ENCODE measurements at places on chromosomes 3 and 15.

DNA sequence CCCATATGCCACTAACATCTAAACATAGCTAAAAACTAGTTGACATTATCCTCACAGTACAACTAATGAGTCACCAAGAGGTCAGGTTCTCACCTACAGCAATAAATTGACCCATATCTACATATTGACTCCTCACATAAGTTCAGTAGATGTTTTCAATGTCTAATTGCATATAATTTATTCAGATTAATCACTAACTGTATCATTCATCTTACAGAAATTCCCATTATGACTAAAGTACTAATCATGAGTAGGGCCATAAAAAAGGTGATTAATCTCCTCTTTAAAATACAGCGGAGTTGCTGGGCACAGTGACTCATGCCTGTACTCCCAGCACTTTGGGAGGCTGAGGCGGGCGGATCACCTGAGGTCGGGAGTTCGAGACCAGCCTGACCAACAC lies 82.4 kb upstream of the ST3GAL6 start:
- DNase-seq, result no peak

- DNase-seq, result no peak
Measured at GRCh38 chr3:72887343-72887704, 522 bp upstream of the GXYLT2 start.

GRCh38 chr3:81761904-81762580 lies 597 bp upstream of the GBE1 start:
- no peak for DNase-seq

DNA sequence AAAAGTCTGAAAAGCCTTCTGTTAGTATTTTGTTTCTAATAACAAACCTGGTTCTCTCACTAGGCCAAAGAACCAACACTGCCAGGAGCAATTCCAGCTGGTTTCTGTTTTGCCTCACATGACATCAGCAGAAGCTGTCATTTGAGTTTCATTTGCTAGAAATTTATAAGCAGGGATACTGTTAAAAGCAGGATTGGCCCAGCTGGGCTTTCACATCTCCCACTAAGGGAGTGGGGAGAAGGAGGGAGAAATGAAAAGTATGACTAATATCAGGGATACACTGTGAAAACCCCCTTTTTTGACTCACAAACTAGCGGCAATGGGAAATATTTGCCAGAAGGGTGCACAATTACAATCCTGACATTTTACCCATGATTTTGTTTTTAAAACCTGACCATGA lies 5.3 kb downstream of the CCDC80 start:
- DNase-seq, result no peak

DNA sequence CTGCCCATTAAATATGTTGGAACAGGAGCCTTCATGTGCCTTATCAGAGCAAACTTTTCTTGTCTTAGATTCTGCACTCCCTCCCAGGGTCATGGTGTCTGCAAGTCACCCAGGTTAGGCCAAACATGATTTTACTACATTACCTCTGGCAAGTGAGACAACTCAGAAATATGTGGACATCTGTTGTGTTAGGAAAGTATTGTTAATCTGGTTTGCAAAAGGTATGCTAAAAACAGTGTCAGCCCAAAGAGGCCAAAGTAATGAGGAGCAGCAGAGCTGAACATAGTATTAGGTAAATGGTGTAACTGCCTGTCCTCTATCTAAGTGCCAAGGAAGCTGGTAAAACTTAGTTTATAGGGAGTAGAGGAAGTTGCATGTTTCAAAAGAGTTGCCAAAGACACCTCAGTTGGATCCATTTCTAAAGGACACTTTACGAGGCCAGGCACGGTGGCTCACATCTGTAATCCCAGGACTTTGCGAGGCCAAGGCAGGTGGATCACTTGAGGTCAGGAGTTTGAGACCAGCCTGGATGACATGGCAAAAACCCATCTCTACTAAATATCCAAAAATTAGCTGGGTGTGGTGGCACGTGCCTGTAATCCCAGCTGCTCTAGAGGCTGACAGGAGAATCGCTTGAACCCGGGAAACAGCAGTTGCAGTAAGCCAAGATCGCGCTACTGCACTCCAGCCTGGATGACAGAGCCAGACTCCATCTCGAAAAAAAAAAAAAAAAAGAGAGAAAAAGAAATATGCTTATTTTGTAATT lies 22.5 kb upstream of the PPIB start:
- no peak for DNase-seq

DNA sequence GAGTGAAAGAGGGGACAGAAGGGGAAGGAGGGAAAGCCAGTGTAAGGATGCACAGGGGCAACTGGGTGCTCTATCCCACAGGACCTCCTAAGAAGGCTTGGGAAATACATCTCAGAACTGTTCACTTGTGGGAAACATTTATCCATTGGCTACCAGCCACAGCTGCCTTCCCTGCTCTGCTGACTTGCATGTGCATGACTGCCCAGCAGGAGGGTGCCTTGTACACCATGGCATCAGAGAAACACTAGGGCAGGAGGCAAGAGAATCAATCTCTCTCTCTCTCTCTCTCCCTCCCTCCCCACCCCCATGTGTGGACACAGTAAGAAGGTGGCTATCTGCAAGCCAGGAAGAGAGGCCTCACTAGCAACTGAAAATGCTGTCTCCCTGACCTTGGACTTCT lies 62.9 kb upstream of the ZBTB38 start:
- no peak for DNase-seq

DNA sequence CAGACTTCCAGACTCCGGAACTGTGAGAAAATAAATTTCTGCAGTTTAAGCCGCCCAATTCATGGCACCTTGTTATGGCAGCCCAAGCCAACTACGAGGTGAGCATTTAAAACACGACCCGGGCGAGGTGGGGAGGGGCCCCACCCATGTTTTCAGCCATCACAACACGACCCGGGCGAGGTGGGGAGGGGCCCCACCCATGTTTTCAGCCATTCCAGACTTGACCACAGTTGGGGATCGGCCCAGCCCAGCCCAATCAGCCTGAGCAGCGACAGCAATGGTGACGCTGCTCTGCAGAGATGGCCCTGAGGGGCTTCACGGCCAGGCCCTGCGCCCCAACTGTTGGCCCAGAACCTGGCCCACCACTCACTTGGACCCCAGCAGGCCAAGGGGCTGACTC lies 93.1 kb downstream of the ATP10A start:
- DNase-seq, result no peak

GRCh38 chr3:151305775-151306151 lies 10.9 kb downstream of the GPR87 start:
- DNase-seq, result no peak

DNA sequence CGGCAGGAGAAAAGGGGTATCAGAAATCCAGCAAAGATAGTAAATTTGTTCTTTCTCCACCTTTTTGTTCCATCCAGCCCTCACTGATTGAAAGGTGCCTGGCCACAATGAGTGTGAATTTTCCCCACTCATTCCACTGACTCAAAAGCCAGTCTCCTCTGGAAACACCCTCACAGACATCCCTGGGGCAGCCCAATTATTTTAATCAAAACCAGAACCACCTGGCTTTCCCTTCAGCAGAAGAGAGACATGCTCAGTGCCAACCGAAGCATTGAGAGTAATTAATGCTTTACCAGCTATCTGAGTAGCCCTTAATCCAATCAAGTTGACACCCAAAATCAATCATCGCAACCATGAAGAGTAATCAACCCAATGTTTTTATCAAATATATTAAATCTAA lies 1129.6 kb upstream of the GBE1 start:
- DNase-seq, result no peak

- no peak for DNase-seq
Measured at GRCh38 chr15:88467935-88468528, 524 bp downstream of the MRPS11 start.

- DNase-seq, result no peak
Measured at GRCh38 chr3:157063469-157063868, 96.5 kb downstream of the CCNL1 start.

- DNase-seq, result no peak
Measured at GRCh38 chr15:27398631-27399161, 427.7 kb downstream of the GABRG3 start.

- no peak for DNase-seq
Measured at GRCh38 chr15:93488296-93488713, 399.3 kb upstream of the RGMA start.
